ENCODE measurements at places on chromosomes 5 and 9. TPM values are rescaled to one million over a fixed set of nuclear protein-coding genes. Genes with fewer than 3 reads are reported as not detected.

Gene F2RL1
- total RNA-seq: 0.36 TPM

Gene UCK1
- 67.5 TPM for total RNA-seq

- no peak for DNase-seq
Observed at GRCh38 chr5:151212406-151212798, 11.5 kb downstream of the CCDC69 start.

DNA sequence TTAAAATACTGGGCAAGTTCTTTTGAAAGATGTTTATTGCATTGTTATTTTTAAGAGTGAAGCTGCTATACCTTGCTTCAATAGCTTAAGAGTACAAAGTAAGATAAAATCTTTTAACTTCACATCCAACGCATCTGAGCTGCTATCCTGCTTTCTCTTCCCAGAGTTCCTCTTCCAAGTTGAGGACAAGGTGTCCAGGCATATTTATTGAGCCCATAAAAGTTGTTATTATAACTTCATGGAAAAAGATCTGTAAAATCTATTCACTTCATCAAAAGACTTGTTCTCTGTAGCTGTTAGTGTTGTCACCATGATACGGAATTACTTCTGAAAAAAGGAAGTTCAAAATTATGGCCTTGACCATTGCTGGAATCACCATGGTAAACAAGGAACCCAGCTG, 306.2 kb upstream of the ELAVL2 start:
- no peak for DNase-seq

DNA sequence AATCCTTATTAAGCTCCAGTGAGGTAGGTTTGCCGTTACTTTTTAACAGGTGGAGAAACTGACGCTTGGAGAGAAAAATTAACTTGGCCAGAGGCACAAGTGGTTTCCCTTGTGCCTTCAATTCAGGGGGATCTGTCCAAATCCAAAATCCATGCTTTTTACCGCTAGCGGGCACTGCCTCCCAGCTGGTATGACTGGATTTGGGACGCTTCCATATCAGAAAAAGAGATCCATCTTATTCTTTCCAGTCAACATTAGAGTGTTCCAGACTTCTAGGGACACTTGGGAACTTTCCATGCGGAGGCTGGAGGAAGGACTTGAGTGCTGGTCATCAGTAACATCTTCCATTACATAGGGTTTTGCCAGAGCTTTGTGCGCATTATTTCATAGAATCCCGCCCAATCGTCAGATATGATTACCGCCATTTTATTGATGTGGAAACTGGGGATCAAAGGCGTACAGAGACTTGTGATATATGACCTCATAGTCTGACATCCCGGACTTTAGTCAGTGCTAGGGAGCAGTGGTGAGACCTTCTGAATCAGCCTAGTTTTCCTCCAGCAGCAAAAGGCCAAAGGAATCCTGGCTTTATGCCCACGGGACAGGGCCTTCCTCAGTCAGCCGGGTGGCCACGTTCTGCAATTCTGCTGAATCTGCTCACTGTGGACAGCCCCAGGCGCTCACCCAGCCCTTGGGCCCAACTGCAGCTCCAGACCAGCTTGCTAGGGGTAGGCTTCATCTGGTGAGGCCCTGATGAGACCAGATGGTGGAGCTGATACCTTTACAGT, 1.1 kb upstream of the GNPDA1 start:
- DNase-seq: peak; percentile 77

GRCh38 chr5:147874910-147875367, 3.6 kb upstream of the SCGB3A2 start:
- DNase-seq: no peak

Data from sigmoid colon (tissue), 7 donors.